ENCODE measurements at places on chromosomes 16 and 17.

DNA sequence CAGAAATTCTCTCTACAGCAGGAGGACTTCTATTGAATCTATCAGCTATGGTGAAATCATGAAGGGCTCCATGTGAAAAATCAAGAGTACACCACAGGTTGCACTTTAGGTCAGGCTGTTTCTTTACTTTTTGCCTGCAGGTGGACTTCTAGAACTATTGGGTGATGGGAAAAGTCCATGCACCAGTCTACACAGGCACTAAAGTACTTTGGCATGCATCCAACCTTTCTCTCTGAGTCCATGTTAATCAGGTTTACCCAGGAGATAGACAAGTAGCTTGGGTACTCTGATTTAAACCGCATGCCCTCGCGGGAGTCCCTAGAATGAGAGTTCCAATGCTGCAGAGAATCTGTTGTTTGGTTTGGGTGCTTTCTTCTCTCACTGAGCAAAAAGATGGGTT, 9.1 kb upstream of the ANKFN1 start:
- no peak for DNase-seq

DNA sequence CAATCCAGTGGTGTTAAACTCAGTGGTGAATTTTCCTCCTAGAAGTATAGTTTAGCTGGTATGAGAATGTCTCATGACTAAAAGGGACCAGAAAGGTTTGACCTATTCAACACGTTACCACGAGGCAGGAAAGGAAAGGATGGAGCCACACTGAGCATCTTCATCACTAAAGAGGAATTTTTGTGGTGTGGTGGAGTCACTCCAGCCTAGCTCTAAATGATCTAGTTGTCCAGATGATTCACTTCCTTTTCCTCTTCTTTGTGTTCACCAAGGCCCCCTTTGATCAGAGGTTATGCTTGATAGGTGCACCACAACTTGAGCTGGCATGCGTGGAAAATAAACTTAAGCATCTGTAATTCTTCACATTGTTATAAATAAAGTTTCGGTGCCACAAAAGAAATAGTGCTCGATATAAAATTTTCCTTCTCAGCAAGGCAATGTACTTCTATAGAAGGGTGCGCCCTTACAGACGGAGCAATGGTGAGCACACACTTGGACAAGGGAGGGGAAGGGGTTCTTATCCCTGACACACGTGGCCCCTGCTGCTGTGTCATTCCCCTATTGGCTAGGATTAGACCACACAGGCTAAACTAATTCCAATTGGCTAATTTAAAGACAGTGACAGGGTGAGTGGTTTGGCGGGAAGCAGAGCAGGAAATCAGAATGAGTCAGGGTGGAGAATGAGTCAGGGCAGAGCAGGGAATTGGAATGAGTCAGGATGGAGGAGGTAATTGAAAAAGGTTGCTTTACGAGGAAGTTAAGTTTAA, 254.6 kb downstream of the HS3ST3A1 start:
- DNase-seq, result no peak

DNA sequence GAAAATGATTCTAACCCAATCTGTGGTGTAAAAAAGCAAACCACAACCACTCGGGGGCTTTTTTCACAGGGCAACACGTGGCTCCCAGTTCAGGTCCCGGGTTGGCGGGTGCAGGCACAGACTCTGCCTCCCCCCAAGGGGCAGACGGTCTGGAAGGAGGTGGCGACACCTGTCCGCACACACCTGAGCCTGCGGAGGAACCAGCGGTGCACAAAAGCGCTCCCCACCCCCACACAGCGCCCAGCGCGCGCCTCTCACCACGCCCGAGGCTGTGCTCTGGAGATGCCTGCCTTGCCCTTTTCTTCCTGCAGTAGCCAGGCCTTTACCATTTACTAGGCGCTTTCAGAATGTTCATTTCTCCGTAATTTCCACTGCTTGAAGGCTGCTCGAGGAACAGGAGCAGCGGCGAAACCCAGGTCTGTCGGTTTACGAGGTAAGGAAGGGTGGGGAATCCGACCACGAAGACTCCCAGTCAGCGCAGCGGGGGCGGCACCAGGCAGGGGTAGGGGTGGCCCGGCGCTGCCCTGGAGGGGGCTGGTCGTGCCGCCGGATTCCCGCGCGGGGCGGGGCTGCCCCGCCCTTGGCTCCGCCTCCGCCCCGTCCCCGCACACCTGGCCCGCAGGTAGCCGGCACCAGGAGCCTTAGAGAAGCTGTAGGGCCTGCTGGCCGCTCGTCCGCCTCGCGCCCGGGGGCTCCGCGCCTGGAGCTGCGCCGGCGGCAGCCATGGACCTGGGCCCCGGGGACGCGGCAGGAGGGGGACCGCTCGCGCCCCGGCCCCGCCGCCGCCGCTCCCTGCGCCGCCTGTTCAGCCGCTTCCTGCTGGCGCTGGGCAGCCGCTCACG, at the start of gene USP43:
Gene USP43 (plus strand): TSS at position 608 of the 842 bp plus-strand sequence. CDS start 116 bp downstream, at position 724.
- peak; percentile 13 for DNase-seq

DNA sequence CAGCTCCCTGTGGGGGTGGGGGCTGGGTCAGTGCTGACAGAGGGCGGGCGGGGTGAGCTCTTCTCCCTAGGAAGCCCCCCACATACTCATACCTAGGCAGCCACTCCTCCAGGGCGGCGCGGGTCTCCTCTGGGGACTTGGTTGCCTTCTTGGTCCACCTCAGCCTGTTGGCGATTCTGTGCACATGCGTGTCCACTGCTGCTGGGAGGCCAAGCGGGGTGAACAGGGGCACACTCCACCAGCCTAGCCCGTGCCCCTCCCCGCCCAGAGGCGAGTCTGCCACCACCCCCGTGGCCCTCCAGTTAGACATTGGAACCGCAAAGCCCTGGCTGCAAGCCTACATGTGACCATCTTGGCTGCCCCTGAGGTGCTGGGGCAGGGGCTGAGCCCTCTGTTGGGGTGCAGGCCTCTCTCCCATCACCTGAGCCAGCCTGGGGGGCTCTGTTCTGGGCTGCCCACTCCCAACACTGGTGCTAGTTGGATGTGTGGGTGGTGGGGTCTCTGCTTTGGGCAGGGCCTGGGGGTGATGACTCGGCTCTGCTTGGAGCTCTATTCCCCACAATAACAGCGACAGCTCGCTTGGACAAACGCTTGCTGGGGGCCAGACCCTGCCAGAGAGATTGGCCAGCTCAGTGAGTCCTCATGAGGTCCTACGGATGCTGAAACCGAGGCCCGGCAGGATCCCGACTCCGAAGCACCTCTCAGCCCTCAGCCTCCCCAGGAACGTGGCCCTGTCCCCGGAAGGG, 7.4 kb downstream of the NTHL1 start:
- DNase-seq, result no peak

DNA sequence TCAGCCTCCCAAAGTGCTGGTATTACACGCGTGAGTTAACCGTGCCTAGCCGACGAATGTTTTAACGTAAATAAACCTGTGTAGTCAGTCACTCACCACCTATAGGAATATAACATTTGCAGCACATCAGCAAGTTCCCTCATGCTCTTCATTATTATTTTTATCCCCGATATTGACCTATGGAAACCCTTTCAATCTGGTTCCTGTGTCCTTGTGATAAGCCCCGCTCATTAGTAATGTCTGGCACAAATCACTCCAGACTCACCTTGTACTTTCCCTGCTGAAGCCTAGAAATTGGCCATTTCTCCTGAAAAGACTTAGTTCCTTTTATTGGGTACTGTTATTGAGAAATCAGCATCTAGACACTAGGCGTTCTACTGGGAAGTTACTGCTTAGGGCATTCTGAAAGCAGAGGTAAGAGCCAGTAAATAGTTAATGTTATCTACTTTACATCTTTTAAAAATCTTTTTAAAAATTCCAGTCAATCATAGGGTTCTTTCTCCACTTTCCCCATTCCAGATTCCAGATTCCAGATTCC, 1.5 kb upstream of the PHKG2 start:
- no peak for DNase-seq

DNA sequence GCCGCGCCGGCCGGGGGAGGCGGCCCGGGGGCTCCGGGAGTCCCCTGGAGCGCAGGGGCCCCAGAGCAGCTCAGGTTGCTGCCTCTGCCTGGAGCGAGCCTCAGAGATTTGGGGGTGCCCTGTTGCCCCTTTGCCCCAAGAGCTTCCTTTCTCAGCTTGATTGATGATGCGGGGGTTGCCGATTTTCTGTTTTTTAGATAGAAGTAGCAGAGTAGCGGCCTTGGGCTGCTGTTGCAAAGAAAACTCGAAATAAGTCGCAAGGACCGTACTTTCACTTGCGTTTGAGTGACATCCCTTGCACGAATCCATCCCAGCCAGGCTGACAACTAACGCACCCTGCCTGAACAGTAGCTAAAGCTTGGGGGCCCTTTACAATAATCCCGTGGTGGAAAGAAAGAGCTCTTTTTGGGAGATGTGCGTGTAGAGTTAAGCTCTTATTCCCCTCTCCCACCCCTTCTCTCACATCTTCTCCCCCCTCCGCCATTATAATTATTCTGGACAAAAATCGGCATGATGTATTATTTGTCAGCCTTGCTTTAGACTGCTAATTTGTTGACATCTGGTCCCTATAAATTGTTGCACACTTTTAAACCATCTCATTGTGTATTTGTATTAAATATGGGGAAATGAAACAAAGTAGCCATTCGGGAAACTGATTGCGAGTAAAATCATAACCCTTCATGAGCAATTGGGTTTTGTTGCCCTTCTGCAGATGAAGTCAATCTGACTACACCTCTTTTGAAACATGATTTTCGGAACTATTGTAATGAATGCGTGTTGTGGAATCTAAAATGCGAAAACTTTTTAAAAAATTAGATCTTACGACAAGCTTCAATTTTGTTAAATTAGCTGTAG, 873 bp downstream of the USP10 start:
- DNase-seq, result peak; percentile 43

DNA sequence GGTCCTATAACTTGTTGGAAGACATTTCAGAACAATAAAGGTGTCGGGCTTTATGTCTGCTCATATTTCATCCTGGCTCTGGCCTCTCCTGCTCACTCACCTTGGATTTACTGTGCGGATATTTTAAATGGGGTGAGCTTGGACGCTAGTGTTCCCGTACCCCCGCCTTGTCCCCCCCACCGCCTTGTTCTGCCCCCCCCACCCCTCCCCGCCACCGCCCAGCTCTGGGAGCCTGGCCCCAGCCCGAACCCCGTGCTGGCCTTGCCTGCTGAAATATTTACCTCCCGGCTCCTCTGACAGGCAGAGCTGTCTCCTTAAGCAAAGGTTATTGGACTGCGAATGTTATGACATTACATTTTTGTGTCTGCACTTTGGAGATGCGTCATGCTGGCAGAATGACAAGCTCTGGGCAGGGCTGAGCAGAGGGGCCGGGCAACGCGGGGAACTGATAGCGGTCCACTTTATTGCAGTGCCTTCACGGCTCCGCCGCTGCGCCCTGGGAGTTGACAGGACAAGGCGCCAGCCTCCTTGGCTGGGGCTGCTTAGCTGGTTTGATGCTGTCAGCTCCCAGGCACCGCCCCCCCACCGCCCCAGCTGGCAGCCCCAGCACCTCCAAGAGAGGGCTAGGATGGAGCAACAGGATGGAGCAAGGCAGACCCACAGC, 222.5 kb upstream of the GSE1 start:
- DNase-seq, result peak; percentile 56

- no peak for DNase-seq
Observed at GRCh38 chr16:68227183-68227793, 8.6 kb downstream of the ESRP2 start.

- no peak for DNase-seq
Observed at GRCh38 chr17:29069526-29070041, 26.6 kb downstream of the PIPOX start.

DNA sequence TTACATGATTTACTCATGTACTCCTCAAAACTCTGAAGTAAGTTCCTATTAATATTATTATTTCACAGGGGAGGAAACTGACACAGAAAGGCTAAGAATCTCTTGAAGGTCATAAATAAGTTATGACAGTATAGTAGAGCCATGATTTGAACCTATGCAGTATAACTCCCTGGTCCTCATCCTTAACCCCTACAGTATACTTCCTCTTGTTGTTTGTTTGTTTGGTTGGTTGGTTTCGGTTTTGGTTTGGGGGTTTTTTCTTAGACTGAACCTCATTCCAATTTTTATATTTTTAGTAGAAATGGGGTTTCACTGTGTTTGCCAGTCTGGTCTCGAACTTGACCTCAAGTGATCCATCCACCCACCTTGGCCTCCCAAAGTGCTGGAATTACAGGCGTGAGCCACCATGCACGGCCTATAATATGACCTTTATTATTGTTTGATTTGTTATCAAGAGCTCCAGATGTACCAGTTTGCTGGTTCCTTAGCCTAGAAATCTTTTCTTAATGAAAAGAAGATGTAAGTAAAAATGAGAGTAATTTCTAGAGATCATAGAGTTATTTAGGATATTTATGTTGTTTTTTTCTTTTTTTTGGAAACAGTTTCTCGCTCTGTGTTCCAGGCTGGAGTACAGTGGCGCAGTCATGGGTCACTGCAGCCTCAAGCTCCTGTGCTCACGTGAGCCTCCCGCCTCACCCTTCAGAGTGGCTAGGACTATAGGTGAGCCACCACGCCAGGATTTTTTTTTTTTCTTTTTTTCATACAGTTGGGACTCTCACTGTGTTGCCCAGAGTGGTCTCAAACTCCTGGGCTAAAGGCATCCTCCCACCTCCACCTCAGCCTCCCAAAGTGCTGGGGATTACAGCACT, 4.8 kb downstream of the PRR11 start:
- DNase-seq, result no peak

DNA sequence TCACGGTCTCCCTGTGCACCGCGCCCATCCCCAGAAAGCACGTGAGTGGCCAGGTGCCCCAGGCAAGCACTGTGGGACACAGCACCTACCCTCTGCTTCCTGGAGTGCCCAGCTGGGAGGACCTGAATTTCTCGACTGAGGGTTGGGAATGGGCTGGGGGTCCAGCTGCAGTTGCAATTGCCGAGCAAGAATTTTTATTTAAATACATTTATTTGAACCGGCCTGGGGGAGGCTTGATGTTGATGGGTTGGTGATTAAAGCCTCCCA, 6.3 kb downstream of the SLC5A2 start:
- no peak for DNase-seq

DNA sequence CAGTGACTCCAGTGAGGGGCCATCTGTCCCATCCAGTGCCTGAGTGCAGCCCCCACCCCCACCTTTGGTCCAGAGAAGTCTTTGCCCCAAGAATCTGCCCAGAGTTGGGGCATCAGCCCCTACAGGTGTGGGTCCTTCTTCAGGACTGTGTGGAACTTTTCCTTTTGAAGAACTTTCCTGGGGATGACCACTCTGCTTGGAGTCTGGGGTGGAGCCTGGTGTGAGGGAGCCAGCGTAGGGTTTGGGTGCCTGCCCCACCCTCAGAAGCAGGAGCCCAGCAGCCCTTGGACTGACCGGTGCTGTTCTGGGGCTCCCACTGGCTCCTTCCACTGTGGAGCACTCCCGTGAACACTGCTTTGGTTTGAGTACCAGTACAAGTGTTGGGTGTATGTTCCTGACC, 19.3 kb downstream of the MPRIP start:
- DNase-seq, result no peak

DNA sequence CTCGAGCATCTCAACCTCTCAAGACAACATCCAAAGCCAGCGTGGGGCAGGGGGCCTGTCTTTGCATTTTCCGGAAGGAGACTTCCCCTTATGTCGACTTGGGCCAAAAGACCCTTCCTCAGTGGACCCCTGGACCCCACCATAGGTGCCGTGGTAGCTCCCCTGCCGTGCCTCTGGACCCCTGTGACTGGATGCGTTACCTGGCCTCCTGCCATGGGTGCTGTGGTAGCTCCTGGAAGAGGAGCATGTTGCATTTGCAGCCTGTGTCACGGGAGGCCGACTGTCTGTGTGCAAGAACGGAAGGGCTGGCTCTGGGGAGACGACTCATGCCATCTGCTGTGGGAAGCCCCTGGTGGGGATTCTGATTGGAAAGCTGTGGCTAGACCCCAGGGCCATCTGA, 130.1 kb downstream of the FOXL1 start:
- DNase-seq, result no peak

GRCh38 chr17:73941919-73942530, 261.5 kb upstream of the RPL38 start:
- DNase-seq, result no peak

GRCh38 chr16:23832882-23833281, 2.9 kb upstream of the PRKCB start:
- no peak for DNase-seq
